ENCODE measurements at places on chromosomes 11 and 22.
A peak's percentile ranks its signal among the peaks of the same experiment; 100 is the strongest.

GRCh38 chr11:92500453-92500852, 275.8 kb downstream of the FAT3 start:
- no peak for DNase-seq

- DNase-seq, result no peak
Observed at GRCh38 chr11:1565904-1566247, 6.2 kb downstream of the DUSP8 start.

DNA sequence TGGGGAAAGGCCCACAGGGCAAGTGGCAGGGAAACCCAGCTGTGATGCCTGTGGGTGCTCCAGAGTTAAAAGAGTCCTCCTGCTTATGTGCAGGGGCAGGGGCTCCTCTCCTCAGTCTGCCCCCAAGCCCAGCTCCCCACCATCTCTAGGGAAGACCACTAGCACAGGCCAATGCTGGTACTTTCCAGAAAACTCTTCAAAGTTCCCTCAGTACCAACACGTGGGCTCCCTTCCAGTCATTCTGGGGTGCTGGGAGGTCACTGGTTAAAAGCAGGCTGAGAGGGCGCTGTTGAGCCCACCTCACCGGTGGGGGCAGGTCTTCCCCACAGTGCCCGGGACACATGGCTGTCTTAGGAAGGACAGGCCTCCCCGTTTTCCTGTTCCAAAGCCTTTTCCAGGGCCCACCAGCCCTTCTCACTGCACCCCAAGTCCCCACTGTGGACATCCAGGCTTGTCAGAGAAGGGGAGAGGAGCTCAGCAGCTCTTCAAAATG, 154.6 kb downstream of the TRIM29 start:
- no peak for DNase-seq

DNA sequence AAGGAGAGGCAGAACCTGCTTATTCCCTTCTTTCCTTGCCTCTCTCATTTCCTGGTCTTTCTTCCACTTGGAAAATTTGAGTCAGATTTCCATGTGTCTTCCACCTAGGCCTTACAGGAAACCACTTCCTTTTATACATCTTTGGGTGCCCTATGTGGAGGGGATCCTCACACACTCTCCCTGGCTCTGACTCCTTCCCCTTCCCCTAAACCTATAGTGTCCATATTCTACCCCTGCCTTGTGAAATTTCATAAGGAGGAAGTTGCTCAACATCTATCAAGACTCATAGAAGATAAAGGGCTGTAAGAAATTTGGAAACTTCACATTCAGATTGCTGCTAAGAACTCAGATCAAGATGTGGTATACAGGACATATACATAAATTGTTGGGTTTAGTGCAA, 20.4 kb downstream of the TUG1 start:
- no peak for DNase-seq

DNA sequence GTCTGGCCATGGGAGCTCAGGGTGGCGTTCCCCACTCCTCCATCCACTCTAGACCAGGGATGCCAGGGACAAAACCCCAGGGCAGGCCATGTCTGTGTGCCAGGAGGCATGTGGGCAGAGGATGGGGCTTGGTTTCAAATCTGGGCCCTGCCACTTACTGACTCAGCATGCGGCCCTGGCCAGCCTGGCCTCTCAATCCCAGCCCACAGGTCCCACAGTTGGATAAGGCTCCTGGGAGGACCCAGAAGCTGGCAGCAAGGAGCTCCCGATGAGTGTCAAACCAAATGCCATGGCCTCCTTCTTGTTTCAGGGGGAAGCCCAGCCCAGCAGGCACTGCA, 1290.4 kb downstream of the BRD1 start:
- DNase-seq, result no peak

- DNase-seq, result no peak
Observed at GRCh38 chr11:63870351-63871140, 31.6 kb downstream of the MARK2 start.

DNA sequence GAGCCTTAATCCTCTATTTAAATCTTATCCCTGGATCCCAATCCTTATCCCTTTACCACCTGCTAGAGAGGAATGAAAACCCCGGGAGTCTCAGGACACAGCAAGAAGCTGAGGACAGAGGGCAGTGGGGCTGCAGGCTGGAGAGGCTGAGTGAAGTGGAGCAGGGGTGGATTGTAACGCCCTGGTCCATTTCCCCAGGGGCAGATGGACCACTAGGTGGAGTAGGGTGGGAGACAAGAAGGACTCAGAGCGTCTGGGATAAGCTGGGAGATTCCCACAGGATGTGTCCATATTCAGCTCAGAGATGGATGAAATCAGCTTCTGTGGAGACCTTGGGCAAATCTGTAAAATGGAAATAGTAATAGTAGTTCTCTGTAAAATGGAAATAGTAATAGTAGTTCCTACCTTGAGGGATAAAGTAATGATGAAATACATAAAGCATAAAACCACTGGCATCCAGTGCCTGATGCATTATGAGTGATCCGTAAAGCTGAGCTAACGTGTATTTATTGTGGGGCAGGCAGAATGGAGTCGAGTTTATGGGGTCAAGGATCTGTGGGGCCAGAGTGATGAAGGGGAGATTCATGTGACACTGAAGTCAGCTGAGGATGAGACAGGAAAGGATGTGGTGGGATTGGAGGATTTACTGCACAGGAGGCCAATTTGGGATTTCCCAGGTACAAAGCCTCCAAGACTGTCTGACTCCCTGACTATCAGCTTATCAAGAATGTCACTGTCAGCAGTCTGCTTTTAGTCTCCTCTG, 1.9 kb upstream of the ROBO4 start:
- DNase-seq, result no peak

- no peak for DNase-seq
Observed at GRCh38 chr11:107999759-108000455, 8.8 kb upstream of the CUL5 start.

- no peak for DNase-seq
Observed at GRCh38 chr11:44550123-44550522, 15.3 kb upstream of the CD82 start.

DNA sequence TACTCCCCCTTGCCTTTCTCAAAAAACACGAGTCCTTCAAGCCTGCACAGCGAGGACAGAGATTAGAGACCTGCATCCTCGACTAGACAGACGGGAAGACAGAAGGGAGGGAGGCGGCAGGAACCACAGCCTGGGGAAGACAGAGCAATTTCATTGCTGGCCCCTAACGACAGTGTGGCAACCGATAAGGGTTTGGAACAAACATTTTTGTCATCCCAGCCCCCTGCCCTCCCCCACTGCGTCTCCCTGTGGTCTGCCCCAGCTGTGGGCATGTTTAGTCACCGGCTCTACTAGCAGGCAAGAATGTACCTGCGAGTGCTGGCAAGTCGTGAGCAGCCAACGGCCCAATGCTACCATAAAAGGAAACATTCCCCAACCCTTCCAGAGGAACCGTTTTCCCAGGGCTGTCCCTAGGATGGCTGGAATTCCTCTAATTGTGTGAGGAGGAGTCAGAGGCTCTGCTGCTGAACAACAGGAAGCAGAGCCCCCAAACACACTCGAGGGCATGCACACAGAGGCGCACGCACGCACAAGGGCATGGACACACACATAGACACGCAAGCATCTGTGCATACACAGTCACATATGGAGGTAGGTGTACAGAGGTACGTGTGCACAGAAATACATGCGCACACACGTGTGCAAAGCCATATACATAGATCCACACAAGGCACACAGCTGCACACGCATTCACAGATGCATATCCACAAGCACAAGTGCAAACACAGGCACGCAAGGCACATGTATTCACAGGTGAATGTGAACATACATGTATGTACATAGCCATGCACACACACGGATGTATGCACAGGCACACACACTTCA, 58.3 kb downstream of the MYH9 start:
- no peak for DNase-seq

- peak; percentile 20 for DNase-seq
Observed at GRCh38 chr11:19281041-19281440, 40.3 kb upstream of the E2F8 start.

GRCh38 chr22:44574057-44574639, 76.1 kb upstream of the RTL6 start:
- no peak for DNase-seq

DNA sequence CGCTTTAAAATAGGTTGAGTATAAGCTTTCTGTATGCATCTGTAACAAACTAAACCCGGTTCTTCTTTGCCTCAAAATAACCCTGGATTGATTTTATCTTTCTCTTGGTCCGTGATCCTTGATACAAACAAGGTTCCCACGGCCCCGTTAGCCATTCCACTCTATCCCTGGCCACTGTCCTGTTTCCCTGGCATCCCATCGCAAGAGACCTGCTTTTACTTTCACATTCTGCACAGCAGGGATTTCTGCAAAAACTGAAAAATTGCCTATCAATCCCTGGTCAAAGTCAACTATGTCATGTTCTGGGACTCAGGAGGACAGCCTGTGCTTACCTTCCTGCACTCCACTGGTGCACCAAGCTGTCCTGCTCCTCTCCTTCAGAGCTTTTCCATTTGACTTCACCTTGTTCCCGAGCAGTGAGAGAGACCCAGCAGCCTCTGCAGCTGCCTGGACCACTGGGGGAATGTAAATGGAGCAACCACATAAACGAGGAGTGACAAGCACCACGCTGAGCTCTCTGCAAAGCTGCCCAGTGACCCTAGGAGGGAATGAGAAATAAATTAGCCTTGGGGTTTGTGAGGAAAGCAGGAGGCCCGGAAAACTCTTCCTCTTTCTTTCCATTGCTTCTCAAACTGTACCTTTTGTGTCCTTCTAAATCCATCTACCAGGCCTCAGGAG, 175.9 kb downstream of the NTM start:
- DNase-seq, result no peak

- no peak for DNase-seq
Observed at GRCh38 chr11:12171921-12172320, 61.5 kb downstream of the MICAL2 start.

GRCh38 chr11:75597636-75598035, 35.6 kb downstream of the SERPINH1 start:
- no peak for DNase-seq

DNA sequence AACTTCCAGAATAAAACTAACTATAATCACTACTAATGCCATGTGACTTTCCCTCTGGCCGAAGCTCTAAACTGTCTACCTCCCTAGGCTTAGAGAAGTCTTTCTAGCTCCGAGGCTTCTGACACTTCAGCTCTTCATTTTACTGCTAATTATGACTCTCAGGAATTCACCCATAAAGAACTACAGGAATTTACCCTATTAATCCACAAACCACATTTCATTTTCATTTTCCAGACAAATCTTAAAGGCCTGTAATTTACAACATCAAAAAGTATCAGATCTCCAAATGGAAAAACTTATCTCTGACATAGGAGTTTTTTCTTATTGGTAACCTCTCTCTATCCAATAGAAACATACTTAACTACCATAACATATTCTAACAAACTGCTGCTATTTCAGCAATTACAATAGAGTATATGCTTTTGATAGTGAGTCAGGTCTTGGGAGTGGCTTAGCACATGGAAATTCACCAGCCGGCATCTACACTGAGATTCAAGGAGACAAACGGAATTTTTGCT, 33.4 kb downstream of the MRTFA start:
- no peak for DNase-seq

DNA sequence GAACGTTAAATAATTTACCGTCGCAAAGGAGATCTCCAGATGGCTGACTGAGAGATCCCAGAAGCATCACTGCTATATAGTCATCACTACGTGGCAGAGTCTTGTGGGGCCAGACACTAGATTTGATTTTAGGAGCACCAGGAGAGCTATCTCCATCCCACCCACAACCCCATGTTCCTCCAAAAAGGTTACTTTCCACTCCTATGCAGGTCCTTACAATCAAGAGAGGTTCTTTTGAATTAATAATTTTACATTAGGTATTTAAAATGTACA, 19.4 kb downstream of the GUCY1A2 start:
- DNase-seq, result no peak

GRCh38 chr11:19499026-19499669, 213.5 kb upstream of the NAV2 start:
- DNase-seq, result no peak

DNA sequence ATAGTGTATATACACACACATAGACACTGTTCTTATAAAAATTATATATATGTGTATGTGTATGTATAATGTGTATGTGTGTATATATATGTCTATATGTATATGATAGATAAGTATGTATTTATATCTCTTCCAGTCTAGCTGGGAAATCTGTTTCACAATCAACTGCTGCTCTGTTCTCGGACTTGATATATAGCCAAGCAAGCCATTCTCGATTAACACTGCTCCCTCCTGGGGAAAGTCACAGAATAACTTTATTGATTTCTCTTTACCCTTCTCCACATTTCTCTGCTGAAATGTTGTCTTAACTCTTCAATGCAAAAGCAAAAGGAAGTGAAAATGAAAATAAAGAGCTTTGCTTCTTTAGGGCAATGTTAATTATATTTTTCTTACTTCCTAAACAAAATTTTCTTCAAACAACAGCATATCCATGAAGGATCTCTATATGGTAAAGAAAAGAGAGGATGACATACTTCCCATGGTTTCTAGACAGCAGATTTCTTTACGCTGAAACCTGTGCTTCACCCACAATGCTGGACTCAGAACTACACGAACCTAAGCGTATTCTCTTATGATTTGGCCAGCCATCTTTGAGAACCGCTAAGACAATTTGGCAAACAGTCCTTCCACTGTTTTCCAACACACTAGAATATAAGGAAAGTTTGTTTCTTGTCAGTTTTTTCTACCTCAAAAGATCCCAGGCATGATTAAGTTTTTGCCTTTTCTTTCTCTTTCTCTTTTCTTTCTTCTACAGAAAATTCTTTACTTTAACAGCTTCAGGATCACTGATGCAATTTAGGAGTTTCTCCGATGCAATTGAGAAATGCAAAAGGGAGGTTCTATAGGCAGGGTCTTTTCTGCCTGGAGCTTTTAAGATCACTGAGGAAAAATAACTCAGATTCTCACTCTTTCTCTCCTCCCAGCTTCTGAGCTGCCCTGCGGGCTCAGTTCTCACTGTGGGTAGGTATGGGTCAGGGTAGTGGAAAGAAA, 1.9 kb downstream of the BLID start:
- DNase-seq, result no peak

GRCh38 chr11:30128269-30128932, 102.4 kb upstream of the FSHB start:
- no peak for DNase-seq

GRCh38 chr22:38230108-38230825, 28.5 kb downstream of the MAFF start:
- DNase-seq, result no peak

DNA sequence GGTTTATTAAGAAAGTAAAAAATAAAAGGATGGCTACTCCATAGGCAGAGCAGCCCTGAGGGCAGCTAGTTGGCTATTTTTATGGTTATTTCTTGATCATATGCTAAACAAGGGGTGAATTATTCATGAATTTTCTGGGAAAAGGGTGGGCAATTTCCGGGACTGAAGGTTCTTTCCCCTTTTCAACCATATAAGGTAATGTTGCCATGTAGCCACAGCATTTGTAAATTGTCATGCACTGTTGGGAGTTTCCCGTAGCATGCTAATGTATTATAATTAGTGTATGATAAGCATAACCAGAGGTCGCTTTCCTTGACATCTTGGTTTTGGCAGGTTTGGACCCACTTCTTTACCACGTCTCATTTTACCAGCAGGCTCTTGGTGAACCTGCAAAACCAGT, 610.4 kb upstream of the B3GAT1 start:
- no peak for DNase-seq

GRCh38 chr11:75004215-75004614, 15.5 kb downstream of the NEU3 start:
- DNase-seq, result no peak

Data from GM18507 (cell line).